ENCODE measurements at places on chromosomes 5 and 9. TPM values are rescaled to one million over a fixed set of nuclear protein-coding genes. Genes with fewer than 3 reads are reported as not detected.

Gene PCDHGB7
- 2.9 TPM for total RNA-seq

Gene SPATA31E1
- total RNA-seq, result not detected

Gene GKAP1
- total RNA-seq, result 2.1 TPM

Gene CDKN2B
- 14.9 TPM for total RNA-seq

Gene ANKRD34B
- total RNA-seq, result not detected

Gene HARS2
- total RNA-seq, result 31.8 TPM

Gene CCDC192
- not detected for total RNA-seq

Gene TXNDC8
- not detected for total RNA-seq

Gene PCDHB16
- under 0.01 TPM for total RNA-seq

Gene BRD3
- total RNA-seq, result 9.3 TPM

Gene AUH
- 12.2 TPM for total RNA-seq

Gene PCDHA12
- not detected for total RNA-seq

Gene FREM1
- total RNA-seq, result under 0.01 TPM

Gene FAM200C
- 6.5 TPM for total RNA-seq

Gene STC2
- 61.9 TPM for total RNA-seq

Gene GCNT4
- 0.30 TPM for total RNA-seq

Gene TMEM252
- not detected for total RNA-seq

Gene GRIN3A
- total RNA-seq, result not detected

Gene CDH10
- not detected for total RNA-seq

Gene NAIP
- 1.9 TPM for total RNA-seq

Gene PCDHB9
- total RNA-seq, result 0.15 TPM

Gene DEPDC1B
- 17.3 TPM for total RNA-seq

Gene CFAP77
- not detected for total RNA-seq

Gene CDH6
- 1.1 TPM for total RNA-seq

Gene PANK3
- total RNA-seq, result 45.1 TPM

Gene SUSD3
- total RNA-seq, result not detected

Gene TAF1L
- not detected for total RNA-seq

Gene LCN6
- not detected for total RNA-seq

Measured in epithelial cell of umbilical artery (primary cell).